Activated gamma-delta T cell treated with anti-CD3 and anti-CD28 coated beads, Interleukin-2, amount 50 U/mL, for 16 hours (primary cell): ENCODE measurements at places on chromosomes 3 and 15.

DNA sequence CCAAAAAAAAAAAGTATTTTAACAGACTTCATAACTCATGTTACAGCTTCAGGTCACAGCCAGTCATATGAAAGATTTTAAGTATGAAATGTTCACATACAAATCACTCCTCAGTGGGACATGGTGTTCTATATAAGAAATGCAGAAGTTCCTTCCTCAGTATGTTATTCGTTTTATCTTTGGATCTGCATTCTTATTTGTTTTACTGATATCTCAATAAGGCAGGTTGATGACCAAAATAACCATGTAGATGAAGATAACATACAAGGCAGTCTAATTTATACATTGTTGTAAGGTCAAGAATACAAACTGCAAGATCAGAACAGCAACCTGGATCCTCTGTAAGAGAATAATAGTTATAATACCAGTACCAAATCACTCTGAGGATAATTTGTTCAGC is 75.6 kb downstream of the CHAC1 start:
- no peak for DNase-seq

GRCh38 chr15:41543521-41543870 is 561 bp downstream of the RPAP1 start:
- DNase-seq: no peak

DNA sequence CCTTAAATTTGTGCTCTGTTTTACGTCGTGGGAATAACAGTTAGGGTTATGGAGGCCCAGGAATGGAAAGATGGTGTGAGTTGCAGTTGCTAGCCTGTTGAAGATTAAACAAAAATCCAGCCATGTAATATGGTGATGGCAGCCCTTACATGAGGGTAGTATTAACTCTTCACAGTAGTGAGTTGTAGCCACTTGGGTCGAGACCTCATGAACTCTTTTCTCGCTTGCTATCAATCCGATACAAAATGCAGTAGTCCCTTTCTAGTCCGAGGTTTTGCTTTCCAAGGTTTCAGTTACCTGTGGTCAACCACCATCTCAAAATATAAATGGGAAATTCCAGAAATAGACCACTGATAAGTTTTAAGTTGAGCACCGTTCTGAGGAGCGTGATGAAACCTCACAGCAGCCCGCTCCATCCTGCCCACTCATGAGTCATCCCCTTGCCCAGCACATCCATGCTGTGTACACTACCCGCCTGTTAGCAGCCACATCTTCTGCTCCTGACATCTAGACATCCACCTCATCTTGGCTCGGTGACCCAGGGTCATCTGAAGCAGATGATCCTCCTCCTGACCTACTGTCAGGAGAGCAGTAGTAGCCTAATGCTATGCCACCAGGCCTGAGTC is 177.9 kb downstream of the CDIN1 start:
- DNase-seq: no peak

GRCh38 chr15:38666865-38667510 is 102.4 kb upstream of the RASGRP1 start:
- no peak for DNase-seq

- DNase-seq: no peak
These were observed 8.6 kb upstream of the CYFIP1 start for GRCh38 chr15:22988811-22989210.

GRCh38 chr3:185175370-185175987 is 22.6 kb upstream of the C3orf70 start:
- no peak for DNase-seq

DNA sequence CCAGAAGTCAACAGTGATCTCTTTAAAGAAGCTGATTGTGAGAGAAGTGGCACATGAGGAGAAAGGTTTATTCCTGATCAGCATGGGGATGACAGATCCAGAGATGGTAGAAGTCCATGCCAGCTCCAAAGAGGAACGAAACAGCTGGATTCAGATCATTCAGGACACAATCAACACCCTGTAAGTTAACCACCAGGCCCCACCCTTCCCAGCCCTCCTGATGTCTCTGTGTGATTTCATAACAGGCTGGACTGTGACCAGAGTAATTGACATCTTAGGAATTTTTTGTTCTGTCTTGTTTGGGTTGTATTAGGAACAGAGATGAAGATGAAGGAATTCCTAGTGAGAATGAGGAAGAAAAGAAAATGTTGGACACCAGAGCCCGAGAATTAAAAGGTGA is 67.7 kb downstream of the KLHL25 start:
- DNase-seq: no peak

DNA sequence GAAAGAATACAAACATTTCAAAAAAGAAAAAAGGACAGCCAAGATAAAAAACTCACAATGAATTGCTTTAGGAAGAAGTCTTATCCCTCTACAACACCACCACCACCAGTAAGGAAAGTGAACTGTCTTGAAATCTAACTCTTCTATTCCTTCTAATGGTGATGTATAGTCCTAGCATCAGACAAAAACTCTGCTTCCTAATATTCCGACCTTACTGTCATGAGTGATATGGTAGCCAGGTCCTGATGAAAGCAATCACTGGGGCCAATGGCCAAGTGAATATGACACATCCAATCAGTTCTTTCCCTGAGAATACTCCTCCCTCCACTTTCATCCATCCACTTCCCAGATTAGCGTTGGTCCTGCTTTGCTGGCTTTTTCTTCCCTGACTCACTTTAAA is 14.8 kb downstream of the GK5 start:
- DNase-seq: no peak

DNA sequence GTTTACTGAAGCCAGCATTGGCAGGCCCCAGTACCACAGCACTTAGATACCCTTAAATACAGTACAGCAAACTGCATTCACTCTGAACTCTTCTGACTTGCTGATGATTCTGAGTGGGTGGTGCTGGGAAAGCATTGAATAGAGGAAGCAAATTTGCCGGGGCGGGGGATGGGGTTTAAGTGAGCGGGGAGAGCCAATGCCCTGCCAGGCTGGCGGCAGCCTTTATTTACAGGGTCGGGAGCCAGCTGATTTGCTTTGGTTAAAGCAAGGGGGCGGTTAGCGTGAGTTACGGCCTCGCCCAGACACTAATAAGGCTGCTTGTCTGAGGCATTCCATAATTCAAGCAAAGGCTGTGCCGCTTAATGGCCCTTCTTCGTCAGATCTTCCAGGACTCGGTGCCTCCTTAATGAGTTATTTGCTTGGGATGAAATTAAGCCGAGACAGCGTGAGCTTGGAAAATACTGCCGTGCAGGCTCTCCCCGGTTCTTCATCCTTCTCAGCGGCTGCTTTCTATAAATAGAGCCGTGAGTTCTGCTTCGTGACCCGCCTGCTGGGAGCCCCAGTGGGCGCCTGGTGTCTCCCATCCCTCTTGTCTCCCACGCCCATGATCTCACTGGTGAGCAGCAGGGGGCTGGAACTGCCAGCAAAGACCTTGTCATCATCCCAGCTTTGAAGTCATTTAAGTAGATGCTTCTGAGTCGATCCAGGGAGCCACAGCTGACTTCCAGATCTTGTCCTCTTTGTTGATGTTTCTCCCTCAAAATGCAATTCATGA is 25.8 kb downstream of the SPSB4 start:
- no peak for DNase-seq

GRCh38 chr15:66672867-66673266 is 29.2 kb upstream of the SMAD6 start:
- DNase-seq: no peak

DNA sequence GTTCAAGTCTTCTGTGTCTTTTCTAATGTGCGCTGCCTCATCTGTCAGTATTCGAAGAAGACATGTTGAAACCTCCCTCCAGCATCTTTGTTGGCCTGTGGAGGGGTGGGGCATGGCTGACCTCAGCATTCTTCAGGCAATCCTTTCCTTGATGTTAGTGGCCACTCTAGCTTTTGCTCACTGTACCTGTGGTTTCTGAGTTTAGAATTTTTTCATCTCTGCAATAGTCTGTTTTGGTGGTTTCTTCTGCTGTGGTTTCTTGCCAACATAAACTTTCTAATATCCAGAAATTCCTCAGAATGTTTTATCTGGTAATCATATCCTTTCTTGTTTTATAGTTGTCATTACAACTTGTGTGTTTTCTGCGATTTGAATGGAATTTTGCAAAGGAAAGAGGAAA is 251.3 kb upstream of the NR2E3 start:
- DNase-seq: no peak

DNA sequence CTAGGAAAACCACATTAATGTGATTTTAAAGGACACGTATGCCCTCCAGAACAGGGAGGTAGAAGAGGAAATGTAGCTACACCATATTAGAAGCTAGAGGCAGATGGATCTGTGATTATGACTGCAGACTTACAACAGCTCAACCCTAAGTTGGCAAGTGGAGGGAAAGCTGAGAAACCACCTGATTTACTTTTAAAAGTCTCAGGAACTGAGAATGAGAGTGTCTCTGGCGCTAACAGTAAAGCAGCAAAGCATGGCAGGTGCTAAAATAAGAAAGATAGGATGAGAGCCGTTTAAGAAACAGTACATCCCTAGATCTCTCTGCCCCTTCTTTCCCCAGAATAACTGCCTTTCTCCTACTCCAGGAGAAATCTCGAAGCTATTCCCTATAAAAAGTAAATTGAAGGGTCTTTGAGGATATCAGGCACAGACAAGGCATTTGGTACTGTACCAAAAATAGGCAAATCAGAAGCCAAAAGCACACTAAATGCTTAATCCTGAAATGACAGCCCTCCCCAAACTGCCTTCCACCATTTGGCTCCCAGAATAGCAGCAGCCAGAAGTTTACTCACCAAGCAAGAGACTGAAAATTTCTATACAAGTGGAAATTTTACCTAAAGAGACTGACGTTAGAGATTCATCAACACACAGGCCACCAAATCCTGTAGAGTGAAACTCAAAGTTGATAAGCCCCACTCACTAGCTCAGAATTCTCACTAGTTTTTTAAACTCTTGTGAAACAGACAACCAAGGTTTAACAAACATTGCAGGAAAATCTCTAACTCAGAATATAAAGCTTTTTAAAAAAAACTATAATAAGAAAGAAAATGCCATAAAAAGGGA is 34.3 kb upstream of the PARP14 start:
- no peak for DNase-seq
